ENCODE measurements at places on chromosomes 2 and 18.

GRCh38 chr2:10059016-10059351 is 15.6 kb downstream of the KLF11 start:
- DNase-seq: no peak

DNA sequence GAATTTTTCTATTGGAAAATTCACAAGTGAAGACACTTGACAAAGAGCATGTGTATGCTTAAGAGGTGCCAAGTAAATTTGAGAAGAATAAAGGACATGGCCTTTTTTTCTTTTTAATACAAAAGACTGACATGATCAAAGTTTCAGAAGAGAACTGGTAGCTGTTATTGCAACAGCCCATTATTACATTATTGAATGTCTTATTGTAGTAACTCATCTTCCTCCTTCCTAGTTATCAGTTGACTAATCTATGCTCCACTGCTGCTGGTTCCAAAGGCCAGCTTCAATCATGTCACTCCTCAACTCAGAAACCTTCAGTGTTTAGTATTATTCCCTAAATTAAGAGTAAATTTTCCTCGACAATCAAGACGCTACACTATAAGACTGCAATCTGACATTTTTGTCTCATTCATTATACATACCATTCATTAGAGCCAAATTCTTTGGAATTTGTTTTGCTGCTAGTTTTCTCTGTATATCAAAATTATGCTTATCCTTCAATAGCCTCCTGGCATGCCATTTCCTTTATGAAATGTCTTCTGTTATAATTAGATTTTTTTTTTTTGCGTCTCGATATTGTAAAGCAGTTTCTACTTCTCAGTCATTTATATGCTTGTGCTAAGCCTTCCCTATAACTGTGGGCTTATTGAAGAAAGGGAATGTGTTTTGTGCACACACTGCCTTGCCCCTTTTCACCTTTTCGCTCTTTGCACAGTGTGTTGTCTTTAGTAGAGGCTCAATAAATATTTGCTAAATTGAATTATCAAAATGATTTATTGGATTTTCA is 27.9 kb downstream of the ITGA4 start:
- no peak for DNase-seq

DNA sequence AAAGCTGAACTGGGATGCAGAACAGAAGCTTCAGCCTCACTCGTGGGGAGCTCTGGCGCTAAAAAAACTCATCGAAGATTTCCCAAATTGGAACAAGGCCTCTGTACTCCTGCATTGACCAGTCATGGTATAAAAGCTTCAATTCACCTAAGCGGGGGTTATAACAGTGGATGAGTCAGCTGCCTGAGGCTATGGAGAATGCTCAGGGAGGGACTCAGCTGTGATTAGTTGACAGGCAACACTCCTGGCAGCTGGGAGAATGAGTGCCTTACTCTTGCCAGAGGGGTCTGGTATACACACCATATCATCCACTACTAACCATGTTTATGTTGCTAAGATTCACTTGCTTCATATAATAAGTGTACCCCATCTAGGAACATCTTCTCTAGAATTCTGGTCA is 350.6 kb upstream of the VRK2 start:
- no peak for DNase-seq

DNA sequence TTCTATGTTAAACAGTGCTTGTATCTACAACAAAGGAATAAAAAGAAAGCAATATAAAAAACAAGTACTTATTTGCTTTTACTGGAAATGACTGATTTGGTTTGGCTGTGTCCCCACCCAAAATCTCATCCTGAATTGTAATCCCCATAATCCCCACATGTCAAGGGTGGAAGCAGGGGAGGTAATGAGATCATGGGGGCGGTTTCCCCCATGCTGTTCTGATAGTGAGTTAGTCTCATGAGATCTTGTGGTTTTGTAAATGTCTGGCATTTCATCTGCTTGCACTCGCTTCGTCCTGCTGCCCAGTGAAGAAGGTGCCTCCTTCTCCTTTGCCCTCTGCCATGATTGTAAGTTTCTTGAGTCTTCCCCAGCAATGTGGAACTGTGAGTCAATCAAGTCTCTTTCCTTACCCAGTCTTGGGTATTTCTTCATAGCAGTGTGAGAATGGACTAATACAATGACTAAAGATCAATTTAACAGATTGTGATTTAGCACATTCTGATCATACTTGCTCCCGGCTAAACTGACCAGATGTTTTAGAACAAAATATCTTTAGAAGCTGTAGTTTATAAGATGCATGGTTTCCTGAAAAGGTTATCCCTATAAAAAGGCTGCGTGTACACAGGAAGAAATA is 19.9 kb downstream of the PTH2R start:
- no peak for DNase-seq

DNA sequence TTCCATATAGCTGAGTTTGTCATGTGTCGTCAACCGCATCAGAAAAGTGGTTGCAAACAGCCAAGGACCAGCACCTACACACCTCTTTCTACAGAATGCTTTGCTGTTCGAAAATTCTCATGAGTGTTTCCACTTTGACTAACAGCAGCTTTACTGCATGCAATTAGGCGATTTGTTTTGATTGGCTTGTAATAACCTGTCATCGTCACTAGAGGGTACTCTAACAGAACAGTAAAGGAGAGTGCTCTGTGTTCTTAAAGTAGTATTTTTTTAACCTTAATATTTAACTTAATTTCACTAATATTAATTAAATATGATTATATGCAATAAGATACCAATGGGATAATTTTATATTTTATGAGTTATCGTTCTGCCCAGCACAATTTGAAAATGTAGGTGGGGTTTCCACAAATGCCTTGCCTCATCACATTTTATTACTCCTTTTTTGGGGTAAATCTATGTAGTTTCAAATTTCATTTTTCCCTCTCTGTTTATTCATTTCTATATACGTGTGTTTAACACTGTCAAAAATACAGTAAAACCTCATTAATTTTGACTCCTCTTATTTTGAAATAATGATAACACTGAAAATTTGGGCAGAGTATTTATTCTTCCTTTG is 502.2 kb downstream of the NRXN1 start:
- no peak for DNase-seq

- no peak for DNase-seq
Observed at GRCh38 chr2:213046431-213046830, 105.0 kb downstream of the IKZF2 start.

- DNase-seq: no peak
Observed at GRCh38 chr18:53534203-53534602, 690.3 kb downstream of the MBD2 start.

- no peak for DNase-seq
Observed at GRCh38 chr2:201936817-201937216, 96.8 kb upstream of the FZD7 start.

- no peak for DNase-seq
Observed at GRCh38 chr2:68385220-68385906, 20.3 kb downstream of the PLEK start.

DNA sequence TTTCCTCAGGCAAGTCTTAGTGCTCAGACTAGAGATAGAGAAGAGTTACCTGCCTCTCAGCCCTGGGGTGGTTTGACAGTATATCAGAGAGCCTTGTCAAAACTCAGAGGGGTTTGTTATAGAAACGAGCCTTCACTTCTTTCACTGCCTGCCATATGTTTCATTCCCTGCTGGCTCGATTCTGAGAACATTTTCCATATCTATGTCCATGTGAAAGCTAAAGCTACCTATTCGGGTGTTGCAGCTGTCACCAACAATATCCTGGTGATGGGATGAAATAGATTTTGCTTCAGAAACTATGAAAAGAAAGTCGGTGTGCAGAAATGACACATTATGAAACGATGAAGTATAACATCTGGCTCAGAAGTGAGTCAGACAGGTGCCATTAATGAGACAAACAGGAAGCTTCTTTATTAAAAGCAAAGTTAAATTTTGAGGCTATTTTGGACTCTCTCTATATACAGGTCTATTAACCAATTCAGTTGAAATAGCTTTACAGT is 56.1 kb upstream of the TANK start:
- no peak for DNase-seq

DNA sequence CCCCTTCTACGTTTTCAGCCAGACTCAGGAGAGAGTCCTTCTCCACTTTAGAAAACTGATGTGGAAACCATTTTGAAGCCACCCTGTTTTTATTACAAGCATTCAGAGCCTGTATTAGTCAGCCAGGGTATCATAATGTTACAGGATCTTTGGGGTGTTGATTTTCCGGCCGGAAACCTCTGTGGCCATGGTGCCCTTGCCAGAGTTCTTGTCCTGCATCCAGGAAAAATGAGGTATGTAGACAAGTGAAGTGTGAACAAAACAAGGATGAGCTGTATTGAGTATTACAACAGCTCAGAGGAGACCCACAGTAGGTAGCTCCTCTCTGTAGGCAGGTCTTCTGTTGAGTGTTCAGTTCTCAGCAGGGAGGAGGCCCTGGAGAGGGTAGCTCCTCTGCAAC is 241.0 kb upstream of the COPS8 start:
- no peak for DNase-seq

GRCh38 chr2:2472881-2473280 is 141.8 kb upstream of the MYT1L start:
- no peak for DNase-seq

DNA sequence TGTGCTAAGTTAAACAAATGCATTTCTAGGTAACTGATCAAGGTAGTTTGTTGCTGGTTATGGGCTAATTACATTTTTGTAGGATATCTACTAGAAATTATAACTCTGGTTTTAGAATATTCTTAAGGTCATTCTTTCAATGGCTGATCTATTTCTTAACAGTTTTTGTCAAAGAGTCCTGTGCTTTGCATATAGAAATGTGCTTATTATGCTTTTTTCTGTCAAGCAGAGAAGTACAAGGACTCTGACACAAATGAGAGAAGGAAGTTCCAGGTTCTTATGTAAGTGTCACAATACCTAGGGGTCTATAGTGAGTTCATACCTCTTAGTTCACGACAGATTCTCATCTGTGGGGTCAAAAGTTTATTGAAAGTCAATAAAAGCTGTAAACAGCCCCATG is 88.4 kb downstream of the MYO3B start:
- no peak for DNase-seq

DNA sequence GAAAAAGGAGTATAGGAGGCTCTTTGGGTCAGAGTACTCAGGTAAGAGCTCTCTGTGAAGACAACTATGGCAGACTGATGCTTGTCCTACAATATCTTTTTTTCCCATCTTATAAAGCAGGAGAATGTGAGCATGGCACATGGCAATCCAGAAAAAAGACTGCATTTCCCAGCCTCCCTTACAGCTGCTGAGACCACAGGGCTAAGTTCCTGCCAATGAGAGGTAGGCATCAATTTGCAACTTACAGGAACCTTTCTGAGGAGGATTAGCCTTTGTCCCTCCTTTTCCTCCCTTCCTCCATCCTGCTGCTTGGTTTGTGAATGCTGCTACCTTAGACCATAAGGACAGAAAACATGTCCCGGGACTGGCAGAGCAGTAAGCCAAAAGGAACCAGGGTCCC is 37.8 kb upstream of the ST8SIA5 start:
- DNase-seq: no peak

DNA sequence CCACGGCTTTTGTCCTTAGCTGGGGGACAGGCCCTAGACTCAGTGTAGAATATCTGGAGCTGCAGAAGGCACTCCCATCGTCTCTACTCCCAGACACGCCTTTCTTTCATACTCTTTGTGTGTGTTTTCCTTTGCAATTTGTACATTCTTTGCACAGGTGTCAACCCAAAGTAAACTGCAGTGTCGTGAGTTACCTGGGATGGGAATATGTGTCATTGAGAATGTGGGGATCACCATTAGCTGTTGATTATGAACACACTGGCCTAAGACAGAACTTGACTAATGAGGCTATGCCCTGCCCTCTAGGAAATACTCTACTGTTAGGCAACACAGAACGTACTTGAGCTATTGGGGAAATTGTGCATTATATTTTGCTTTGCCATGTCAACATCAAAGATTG is 233.3 kb downstream of the SETBP1 start:
- no peak for DNase-seq

- DNase-seq: no peak
Observed at GRCh38 chr2:7180638-7181370, 263.6 kb downstream of the RNF144A start.

GRCh38 chr2:189783451-189783926 is 650 bp downstream of the ORMDL1 start:
- DNase-seq: no peak

DNA sequence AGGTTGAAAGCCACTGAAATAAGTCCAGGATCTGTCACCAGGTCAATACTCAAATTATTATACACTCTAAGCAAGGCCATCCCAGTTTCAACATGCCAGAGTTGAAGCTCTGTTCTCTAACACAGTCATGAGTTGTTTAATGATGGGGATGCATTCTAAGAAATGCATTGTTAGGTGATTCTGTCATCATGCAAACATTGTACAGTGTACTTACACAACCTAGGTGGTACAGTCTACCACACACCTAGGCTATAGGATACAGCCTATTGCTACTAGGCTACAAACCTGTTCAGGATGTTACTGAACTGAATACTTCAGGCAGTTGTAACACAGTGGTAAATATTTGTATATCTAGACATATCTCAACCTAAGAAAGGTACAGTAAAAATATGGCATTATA is 162.2 kb downstream of the BAZ2B start:
- DNase-seq: no peak

DNA sequence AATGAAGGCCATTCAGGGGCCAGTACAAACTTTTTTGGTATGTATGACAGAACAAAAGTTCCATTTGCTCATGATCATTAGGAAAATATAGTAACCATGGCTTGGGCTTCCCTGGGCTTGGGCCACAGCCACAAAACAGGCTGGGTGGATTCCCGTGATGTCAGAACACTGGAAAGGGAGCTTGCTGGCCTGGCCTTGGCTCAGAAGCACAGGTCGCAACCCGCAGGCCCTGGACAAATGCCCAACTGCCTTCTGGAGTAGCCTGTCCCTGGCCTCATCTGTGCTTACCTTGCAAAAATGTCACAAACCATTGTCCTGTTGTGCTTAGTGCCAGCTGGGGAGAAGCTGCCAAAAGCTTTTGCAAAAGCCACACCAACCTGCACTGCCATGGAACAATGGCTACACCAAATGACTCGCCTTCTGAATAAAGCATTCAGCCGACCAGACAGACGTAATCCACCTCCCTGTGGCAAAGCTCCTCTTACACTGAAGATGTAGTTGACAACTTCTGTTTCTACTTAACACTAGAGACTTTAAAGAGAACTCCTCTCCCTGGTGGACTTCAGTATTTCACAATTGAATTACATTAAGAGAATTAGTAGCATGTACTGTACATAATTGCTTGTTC is 125.5 kb downstream of the ANKRD44 start:
- DNase-seq: no peak

DNA sequence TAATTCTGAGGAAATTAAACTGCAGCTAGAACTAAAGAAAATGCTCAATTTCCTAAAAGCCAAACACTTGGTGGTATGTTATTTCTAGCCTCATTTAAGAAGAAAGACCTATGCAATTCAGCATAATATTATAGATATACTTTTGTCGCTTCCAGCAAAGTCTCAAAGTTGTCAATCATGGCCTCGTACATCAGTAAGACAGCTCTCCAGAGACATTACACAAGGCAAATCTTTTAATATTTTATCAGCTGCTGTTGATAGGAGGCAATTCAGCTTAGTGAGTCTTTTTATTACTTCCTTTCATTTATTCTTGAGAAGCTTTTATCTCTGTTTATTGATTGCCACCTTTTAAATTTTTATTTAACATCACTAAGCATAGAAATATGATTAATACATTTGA is 294.3 kb downstream of the FSIP2 start:
- no peak for DNase-seq

Measured in effector CD4-positive, alpha-beta T cell (primary cell).